ENCODE measurements at places on chromosomes 7 and 10.

DNA sequence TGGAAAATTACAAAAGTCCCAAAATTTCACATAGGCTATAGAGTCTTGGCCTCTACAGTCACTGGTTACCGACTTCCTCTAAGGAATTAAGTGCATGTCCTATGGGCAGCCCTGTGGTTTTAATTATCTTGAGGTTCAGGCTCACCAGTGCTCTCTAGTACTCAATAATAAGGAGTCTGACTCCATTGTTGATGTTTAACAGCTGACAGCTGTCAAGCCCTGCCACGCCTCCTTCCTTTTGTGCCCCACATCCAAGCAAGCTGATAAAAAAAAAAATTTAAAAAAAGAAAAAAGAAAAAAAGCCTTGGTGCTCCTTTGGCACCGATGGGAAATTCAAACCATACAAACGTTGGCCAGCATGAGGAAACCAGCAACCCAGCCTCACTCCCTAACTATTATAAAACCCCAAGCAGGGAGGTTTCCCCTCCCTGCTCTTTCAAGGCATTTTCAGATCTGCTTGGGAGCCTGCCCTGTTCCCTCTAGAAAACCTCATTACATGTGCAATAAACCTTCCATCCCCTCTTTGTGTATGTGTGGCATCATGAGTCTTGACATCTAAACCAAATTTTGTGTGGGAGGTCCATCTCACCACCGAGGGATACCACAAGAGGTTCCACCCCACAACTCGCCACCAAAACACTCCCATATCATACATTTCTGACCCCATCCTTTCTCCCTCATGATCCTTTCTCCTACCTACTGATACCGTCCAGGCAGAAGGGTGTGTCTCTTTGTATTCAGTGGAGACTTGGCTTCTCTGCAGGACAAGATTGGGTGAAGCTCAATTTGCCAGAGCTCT is 70.9 kb upstream of the CCDC71L start:
- no peak for DNase-seq

GRCh38 chr10:35564341-35564968 is 40.7 kb upstream of the GJD4 start:
- no peak for DNase-seq

- DNase-seq = no peak
Measured at GRCh38 chr10:125599194-125599593, 83.8 kb downstream of the TEX36 start.

DNA sequence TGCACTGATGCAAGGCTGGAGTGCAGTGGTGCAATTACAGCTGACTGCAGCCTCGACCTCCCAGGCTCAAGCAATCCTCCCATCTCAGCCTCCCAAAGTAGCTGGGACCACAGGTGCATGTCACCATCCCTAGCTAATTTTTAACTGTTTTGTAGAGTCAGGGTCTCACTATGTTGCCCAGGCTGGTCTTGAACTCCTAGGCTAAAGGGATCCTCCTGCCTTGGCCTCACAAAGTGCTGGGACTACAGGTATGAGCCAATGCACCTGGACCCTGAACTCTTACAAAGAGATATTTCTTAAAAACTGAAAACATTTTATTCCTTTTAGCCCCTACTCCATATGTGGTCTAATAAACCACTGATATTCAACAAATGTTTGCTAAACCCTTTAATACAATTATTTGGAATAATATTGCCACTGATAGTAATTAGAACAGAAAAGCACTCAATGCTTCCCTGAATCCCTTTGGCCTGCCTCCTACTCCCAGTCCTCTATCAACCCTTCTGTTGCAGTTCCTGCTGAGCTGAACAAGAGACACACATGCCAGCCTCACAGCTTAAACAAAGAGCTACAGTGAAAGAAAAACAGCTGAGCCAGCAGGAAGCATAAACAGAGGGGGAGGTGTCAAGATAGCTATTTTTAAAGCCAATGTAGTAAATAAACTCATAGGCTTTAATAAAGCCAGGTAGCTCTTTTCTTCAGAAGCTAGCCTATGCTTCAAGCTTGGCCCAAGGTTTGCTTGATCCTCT is 7.0 kb upstream of the GNAI1 start:
- DNase-seq = no peak

GRCh38 chr7:2717293-2718261 is 29.6 kb downstream of the AMZ1 start:
- DNase-seq = no peak

GRCh38 chr10:1738950-1739349 is 1.6 kb upstream of the ADARB2 start:
- DNase-seq = no peak

GRCh38 chr10:121405096-121405495 is 193.1 kb downstream of the FGFR2 start:
- no peak for DNase-seq

DNA sequence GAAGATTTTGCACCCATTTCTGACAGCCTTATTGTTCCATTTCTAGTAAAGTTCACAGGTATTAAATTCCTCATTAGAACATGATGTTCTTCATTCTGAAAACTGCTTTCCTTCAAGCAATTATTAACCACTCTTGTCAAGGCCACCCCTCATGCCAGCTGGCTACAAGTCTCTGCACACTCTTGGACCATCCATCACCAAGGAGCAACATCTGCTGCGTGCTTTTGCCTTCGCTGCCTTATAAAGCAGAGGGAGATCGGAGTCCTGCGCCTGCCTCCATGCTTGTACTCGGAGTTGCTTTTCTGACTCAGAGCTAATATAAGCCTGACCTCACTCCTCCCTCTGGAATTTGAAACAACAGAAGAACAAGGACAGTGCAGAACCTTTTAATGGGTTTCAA is 529.9 kb upstream of the DPP6 start:
- DNase-seq = no peak

DNA sequence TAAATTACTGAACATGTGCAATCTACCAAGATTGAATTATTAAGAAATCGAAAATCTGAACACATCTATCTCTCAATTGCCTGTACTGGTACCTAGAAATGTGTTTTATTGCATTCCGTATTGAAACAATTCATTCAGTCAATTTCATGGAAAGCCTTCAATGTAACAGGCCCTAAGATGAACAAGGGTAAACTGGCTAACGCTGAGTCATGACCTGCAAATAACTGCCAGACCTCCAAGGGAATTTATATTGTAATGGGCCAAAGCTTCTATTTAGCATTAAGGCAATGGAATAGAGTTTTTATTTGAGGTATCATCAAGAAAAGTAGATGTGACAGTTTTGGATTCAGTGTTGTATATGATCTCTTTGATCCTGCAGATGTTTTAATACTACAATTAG is 49.9 kb upstream of the CD36 start:
- no peak for DNase-seq

- no peak for DNase-seq
Measured at GRCh38 chr10:59623133-59624121, 86.2 kb downstream of the SLC16A9 start.

All from omental fat pad (tissue), 4 donors.